ENCODE measurements at places on chromosomes 5 and 9. TPM values are rescaled to one million over a fixed set of nuclear protein-coding genes. Genes with fewer than 3 reads are reported as not detected.

Gene HAND1
- total RNA-seq: not detected

Gene NIPAL4
- total RNA-seq: not detected

Gene P4HA2
- total RNA-seq: 16.5 TPM

Gene SPINK6
- not detected for total RNA-seq

Gene GLIPR2
- 0.27 TPM for total RNA-seq

GRCh38 chr9:32704343-32704742 lies 68.9 kb upstream of the TAF1L start:
- no peak overlapping the region for H3K4me3 ChIP-seq
- H3K36me3 ChIP-seq: no peaks in the 10 kb centered on the region
- no peak overlapping the region for H3K27ac ChIP-seq

DNA sequence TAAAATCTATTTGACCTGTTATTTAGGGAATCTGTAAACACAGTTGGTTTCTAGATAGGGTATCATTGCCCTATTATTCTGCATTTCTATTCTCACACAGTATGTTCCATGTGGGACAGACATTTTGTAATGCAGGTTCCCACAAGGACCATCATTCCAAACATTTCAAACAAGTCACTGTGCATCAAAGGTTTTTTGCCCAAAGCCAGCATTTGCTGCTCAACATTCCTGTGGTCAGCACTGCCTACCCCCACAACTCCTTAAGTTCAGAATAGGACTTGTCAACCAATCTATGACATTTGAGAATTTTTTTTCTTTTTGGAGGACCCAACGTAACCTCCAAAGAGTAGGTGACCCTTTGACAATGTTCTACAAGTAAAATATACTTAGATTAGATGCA lies 95.7 kb downstream of the LPAR1 start:
- H3K36me3 ChIP-seq: no peaks in the 10 kb centered on the region
- no peak overlapping the region for H3K27ac ChIP-seq
- H3K27me3 ChIP-seq: no peaks in the 10 kb centered on the region
- DNase-seq: no peak
- no peaks in the 10 kb centered on the region for H3K4me1 ChIP-seq
- H3K4me3 ChIP-seq: no peak overlapping the region

GRCh38 chr9:4287386-4287785 lies 12.5 kb downstream of the GLIS3 start:
- no peaks in the 10 kb centered on the region for H3K36me3 ChIP-seq
- no peak for DNase-seq

DNA sequence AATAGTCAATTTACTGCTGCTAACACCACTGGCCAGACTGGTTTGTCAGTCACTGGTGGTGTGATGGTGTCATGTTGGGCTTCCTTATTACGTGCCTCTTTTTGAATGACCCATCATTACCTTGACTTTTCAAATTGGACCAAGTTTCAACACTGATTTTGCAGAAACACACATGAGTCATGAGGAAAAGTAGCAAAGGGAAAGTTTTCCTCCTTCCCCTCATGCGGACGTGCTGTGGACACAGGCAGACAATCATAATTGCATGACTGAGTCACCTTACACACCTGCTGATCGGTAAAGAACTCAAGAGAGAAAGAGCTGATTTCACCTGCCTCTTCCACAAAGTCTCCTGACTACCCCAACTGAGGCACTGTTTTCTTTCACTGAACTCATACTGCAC lies 324.5 kb downstream of the ARRDC3 start:
- H3K36me3 ChIP-seq: no peaks in the 10 kb centered on the region
- no peak overlapping the region for H3K27ac ChIP-seq
- no peaks in the 10 kb centered on the region for H3K27me3 ChIP-seq
- no peak for DNase-seq
- no peak overlapping the region for H3K4me3 ChIP-seq

DNA sequence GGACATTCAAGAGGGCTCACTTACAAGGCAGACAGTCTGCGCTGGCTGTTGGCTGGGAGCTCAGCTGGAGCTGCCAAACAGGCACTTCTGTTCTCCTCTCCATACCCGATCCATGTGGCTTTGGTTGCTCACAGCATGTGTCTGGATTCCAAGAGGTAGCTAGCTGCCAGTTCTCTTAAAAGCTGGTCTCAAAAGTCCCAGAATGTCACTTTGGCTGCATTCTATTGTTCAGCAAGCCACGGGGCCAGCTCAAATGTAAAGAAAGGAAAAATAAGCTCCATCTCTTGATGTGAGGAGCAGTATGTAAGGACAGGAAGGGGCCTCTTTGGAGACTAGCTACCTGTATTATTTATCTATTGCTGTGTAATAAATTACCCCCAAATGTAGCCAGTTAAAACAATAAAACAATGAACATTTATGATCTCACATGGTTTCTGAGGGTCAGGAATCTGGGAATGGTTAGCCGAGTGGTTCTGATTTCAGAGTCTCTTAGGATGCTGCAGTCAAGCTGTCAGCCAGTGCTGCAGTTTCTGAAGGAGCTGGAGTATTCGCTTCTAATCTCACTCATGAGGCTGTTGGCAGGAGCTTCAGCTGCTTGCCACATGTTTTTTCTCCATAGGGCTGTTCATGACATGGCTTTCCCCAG lies 112.7 kb upstream of the CLINT1 start:
- no peaks in the 10 kb centered on the region for H3K27me3 ChIP-seq
- no peak for DNase-seq
- no peaks in the 10 kb centered on the region for H3K4me1 ChIP-seq
- H3K36me3 ChIP-seq: no peaks in the 10 kb centered on the region
- no peak overlapping the region for H3K27ac ChIP-seq

DNA sequence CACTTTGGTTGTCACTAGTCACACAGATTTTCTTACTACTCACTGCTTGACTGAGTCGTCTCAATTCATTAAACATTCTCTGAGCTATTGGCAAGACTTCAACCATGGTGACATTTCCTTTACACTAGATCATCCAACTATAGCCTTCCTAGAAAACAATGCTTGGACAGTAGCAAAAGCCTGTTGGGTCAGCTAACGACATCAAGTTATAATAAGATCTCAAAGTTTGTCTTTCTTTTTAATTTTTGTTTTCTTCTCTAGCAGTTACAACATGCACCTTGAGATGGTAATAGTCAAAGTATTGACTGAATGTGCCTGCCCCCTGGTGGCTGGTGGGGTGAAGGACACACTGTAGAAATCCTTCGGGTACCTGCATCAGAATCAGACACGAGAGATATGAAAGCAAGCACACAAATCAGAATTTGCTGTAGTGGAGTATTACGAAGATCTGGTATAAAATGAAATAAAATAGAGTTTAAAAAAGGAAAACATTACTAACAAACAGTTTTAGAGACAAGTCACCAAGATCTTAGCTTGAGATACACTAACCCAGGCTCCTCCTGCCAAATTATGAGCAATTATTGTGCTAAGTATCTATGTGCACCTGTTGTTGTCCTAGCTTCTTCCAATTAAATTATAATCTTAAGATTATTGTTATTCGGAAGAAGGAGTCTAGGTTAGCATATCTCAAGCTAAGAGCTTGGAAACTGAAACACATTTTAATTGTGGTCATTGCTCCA lies 81.2 kb downstream of the ARL15 start:
- no peaks in the 10 kb centered on the region for H3K27me3 ChIP-seq
- H3K4me1 ChIP-seq: no peaks in the 10 kb centered on the region
- H3K36me3 ChIP-seq: no peaks in the 10 kb centered on the region

DNA sequence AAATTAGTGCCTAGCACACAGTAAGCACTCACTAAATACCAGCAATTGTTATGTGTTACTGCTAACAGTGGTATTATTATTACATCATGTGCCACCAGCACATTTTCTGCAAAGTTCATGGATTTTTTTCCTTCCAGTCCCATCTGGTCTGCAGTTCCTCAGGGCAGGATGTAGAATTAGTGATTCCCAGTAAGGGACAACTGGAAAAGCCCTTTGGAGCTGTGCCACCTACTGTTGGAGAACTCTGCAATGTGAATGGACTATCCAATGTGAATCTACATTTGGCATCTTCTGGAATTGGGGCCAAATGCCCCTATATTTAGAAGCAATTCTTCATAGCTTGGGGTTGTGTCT lies 154.0 kb downstream of the CDH6 start:
- no peaks in the 10 kb centered on the region for H3K4me1 ChIP-seq
- no peak overlapping the region for H3K27ac ChIP-seq
- DNase-seq: no peak
- H3K4me3 ChIP-seq: no peak overlapping the region
- peaks cover 8% of the 10 kb centered on the region for H3K27me3 ChIP-seq
- H3K36me3 ChIP-seq: no peaks in the 10 kb centered on the region

DNA sequence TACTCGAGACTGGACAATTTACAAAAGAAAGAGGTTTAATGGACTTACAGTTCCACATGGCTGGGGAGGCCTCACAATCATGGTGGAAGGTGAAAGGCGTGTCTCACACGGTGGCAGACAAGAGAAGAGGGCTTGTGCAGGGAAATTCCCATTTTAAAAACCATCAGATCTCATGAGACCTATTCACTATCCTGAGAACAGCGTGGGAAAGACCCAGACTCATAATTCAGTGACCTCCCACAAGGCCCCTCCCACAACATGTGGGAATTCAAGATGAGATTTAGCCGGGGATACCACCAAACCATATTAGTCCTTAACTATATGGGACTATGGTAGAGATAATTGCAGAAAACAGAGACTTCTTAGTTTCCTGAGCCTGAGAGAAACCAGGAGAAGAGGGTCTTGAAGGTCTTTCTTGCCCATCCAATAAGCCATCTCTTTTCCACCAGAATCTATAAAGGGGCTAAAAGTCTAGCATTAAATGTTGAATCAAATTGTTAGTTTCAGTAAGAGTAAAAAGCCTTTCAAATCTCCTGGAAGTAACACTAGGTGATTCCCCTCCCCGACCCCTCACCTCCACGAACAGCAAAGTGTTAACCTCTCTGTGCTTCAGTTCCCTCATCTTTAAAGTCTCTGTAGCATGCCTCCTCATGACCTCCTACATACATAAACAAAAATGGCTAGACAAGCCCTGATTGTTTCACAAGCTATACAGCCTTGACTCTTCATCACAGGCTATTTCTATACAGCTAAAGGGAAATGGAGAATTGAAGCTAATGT lies 259.1 kb downstream of the TMEM167A start:
- no peaks in the 10 kb centered on the region for H3K36me3 ChIP-seq
- no peak overlapping the region for H3K27ac ChIP-seq
- no peaks in the 10 kb centered on the region for H3K4me1 ChIP-seq
- no peak overlapping the region for H3K4me3 ChIP-seq
- H3K27me3 ChIP-seq: no peaks in the 10 kb centered on the region
- DNase-seq: no peak

GRCh38 chr9:132007371-132008025 lies 72.2 kb downstream of the MED27 start:
- H3K27me3 ChIP-seq: no peaks in the 10 kb centered on the region
- peaks cover 12% of the 10 kb centered on the region for H3K4me1 ChIP-seq
- DNase-seq: no peak
- no peak overlapping the region for H3K27ac ChIP-seq

DNA sequence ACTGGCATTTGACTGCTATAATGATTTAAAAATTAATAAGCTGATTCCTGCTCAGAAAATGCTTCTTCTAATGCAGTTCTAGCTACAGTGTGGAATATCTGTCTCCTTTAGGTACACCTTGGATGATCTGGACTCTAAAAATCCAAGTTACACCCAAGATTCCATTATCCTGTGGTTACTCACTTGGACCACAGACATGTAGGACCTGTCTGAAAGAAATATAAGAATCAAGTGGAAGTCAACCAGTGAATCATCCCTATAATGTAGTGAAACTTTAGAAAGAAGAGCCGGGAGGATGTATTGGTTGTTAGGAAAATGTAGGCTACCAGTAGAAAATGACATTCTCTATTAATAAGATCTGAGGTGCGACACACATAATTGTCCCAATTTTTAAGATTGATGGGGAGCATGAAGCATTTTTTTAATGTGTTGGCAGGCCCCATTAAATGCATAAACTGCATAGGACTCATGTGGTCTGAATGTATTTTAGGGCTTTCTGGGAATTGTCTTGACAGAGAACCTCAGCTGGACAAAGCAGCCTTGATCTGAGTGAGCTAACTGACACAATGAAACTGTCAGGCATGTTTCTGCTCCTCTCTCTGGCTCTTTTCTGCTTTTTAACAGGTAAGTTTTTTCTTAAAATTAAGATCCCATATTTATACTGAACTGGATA lies at the start of gene SPINK6:
Gene SPINK6 (plus strand): TSS at position 512 of the 673 bp plus-strand sequence. CDS start 55 bp downstream, at position 567.
- H3K36me3 ChIP-seq: no peaks in the 10 kb centered on the region
- no peak within 1 kb of the TSS for H3K4me3 ChIP-seq
- H3K27me3 ChIP-seq: no peaks in the 10 kb centered on the region
- DNase-seq: no peak

- no peak overlapping the region for H3K4me3 ChIP-seq
- no peak for DNase-seq
- no peak overlapping the region for H3K27ac ChIP-seq
- peaks cover 25% of the 10 kb centered on the region for H3K4me1 ChIP-seq
- H3K36me3 ChIP-seq: no peaks in the 10 kb centered on the region
These were observed 183.5 kb downstream of the RFX3 start for GRCh38 chr9:3342159-3342777.

DNA sequence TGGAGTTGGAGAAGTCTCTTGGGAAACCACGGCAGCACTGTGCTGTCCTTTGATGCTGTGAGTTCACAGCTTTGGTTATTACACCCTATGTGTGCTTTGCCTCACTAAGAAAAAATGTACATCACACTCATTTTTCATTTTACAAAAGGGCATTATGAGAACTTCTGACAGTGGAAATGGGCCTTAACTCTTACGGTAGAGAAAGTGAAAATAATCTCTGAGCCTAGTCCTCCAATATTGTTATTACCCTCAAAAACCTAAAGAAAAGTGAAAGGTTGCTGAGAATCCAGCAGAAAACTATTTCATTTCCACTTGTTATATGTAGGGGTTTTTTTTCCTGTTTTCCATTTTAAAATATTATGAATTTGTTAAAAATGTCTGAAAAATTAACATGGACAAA lies 8.2 kb upstream of the OR13D1 start:
- no peaks in the 10 kb centered on the region for H3K36me3 ChIP-seq
- DNase-seq: no peak

DNA sequence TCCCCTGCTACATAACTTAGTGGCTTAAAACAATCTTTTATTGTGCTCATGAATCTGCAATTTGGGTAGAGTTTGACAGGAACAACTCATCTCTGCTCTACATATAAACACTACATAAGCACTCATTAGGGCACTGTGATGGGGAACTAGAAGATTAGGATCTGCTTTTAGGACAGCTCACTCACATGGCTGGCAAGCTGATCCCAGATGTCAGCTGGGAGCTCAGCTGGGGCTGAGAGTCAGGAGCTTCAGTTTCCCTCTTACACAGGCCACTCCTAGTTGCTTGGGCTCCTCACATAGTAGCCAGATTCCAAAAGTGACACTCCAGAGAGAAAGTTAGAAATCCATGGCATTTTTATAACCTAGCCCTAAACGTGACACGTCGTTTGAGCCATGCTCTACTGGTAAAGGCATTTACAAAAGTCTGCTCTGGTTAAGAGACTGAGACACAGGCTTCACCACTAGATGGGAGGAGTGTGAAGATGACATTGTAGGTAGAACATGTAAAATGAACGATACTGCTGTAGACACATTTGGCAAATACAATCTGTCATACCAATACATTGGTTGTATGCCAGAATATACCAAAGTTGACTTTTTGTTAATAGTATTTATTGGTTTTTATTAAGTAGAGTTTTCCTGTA lies 23.6 kb downstream of the SCAI start:
- no peak for DNase-seq
- H3K27ac ChIP-seq: no peak overlapping the region

GRCh38 chr5:27494887-27495286 lies 456.5 kb upstream of the CDH9 start:
- H3K4me3 ChIP-seq: no peak overlapping the region
- no peaks in the 10 kb centered on the region for H3K36me3 ChIP-seq
- no peaks in the 10 kb centered on the region for H3K27me3 ChIP-seq
- no peak overlapping the region for H3K27ac ChIP-seq
- no peaks in the 10 kb centered on the region for H3K4me1 ChIP-seq

GRCh38 chr9:11088821-11089374 lies 476.1 kb upstream of the PTPRD start:
- no peak overlapping the region for H3K4me3 ChIP-seq
- no peak overlapping the region for H3K27ac ChIP-seq
- no peaks in the 10 kb centered on the region for H3K27me3 ChIP-seq
- H3K4me1 ChIP-seq: no peaks in the 10 kb centered on the region
- DNase-seq: no peak
- no peaks in the 10 kb centered on the region for H3K36me3 ChIP-seq
